ENCODE measurements at places on chromosomes 3 and 15. TPM values are rescaled to one million over a fixed set of nuclear protein-coding genes. Genes with fewer than 3 reads are reported as not detected.

DNA sequence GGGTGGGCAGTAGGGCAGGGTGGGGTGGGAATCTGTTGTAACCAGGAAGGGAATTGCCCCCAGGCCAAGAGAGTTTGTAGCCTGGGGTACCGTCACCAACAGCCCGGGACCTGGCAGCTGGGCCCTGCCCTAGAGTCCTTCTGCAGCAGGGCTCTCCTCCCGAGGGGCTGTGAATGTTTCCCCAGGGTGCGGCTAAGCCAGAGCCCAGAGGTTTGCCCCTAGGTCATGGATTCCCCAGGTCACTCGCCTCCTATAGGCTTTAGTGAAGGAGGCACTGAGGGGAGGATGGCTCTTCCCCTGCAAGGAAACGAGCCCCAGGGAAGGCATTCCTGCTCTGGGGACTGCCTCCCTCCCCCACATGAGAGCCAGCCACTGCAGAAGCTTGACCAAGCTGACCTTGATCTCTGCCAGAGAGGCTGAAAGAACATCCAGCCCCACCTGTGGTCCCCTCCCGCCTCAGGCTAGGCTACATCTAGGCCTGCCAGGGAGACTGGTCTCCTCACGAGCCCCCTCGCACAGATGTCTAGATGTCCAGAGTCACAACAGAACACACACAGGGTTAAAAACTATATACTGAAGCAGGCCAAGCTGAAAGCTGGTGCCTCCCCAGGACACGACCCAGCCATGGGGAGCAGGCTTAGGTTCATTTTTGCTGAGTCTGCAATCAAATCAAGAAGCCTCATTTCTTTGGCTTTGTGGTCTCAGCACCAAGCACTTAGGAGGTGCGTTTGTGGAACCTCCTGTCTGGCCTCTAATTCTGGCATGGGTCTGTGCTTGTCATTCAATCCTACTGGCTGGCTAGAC, 69.1 kb upstream of the TAMM41 start:
- DNase-seq = no peak

DNA sequence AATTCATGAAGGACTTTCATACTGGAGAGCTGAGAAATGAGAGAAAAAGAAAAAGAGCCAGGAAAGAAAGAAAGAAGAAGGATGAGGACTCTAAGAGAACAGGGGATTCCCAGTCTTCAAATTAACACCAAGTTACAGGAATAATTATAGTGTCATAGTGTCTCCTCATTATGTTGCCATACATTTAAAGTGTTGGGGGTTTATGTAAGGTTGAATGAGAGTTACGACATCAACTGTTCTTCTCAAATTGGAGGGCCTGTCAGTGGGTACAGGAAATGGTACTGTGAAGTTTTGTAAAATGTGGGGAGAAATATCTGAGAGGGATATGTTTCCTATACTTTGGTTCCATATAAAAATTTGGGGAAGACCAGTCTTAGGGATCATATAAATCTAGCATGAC, 12.3 kb upstream of the CD200 start:
- DNase-seq = no peak

DNA sequence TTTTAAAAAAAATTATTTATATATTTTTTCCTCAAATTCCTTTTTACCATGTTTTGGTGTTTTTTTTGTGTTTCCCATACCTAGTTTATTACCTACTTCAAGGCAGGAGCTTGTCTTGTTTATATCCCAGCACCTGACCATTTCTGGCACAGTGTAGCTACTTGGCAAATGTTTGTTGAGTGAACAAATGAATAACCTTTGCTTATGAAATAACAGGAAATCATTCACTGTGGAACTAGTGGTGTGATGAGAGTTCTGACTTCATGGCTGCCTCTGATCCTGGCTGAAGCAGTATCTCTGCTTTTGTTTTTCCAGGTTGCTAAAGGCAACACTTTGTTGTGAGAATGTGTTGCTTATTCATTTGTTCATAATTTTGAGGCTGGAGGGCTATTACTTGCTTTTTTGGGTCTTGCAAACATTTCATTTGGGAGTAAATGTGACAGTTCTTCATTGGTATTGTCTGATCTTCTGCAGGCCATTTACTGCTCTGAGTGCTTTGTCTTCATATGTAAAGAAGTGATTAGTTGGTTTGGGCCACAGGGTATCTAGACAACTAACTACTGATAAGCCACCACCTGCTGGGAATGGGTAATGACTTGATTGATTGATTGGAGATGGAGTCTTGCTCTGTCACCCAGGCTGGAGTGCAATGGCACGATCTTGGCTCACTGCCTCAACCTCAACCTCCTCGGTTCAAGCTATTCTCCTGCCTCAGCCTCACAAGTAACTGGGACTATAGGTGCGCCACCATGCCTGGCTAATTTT, 5.7 kb downstream of the RAD54L2 start:
- DNase-seq = no peak

The STRA6 gene
- total RNA-seq = not detected

- DNase-seq = no peak
Measured at GRCh38 chr3:2094941-2095340, 3.7 kb upstream of the CNTN4 start.

The ARL14 gene
- total RNA-seq = not detected

The C3orf85 gene
- not detected for total RNA-seq

DNA sequence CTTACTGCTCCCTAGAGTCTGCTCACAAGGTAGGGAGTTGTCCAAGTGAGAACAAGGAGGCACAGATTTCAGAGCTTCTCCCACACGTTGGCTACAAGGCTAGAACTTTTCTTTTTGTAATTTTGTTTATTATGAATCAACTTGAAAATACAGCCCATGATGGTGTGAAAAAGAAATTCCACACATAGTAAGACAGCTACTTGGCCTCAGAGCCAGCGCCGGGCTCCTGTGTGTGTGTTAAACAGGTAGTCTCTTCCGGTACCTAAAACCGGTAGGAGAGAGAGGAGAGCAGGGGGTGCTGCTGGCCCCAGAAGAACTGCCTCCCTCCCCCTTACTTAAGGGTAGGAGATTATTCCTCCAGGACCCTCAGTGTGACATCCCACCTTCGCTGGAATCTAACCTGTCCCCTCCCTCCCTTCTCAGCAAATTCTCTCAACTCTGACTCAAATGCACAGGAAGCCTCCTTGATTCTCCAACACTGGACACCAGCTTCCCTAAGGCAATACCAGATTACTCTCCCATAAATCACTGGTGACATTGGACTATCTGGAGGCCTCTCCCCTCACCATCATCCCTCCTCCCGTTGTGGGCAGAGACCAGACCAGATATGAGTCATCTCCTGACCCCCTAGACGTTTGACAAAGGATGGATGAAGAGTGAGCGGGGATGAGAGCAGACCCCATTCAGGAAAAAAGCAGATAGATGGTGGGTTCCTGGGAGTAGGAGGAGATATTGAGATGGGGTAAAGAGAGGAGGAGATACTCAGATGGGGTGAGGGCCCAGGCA, 4.5 kb upstream of the IP6K1 start:
- no peak for DNase-seq

- DNase-seq = no peak
Measured at GRCh38 chr15:99176757-99177156, 71.9 kb downstream of the SYNM start.

The SPSB4 gene
- 7.3 TPM for total RNA-seq

GRCh38 chr15:26260517-26261133, 397.5 kb upstream of the ATP10A start:
- DNase-seq = no peak

The FES gene
- total RNA-seq = 17.1 TPM
